NCI-H446 treated with DMSO at 0.1 percent for 48 hours (cell line): ENCODE measurements at places on chromosomes 7 and 10.

DNA sequence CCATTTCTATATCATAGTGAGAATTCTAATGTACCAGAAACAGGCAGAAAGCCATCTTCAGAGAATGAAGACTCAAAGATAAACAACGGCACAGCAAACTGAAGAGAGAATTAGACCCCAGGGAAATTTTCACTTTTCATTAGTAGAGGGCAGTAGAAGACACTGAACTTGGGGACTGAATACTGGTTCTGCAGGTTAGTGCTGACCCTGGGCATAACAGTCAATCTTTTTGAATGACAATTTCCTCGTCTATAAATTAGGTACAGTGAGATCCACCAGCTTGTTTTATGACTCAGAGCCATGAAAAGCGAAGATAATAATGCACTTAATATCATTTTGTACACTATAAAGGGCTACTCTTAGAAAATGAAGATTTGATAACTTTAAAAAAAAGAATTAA is 13.7 kb downstream of the FKBP14 start:
- no peak for DNase-seq

DNA sequence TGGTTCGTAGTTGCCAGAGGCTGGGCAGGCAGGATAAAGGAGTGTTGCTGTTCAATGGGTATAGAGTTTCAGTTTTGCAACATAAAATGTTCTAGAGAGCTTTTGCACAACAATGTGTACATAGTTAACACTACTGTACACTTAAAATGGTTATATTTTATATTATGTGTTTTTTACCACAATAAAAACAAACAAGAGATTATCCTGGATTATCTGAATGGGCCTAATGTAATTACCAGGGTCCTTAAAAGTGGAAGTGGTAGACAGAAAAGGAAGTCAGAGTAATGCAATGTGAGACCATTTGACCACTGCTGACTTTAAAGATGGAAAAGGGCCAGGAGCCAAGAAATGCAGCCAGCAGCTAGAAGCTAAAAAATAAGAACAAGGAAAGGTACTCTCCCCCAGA is 159.7 kb downstream of the SGMS1 start:
- DNase-seq, result no peak

GRCh38 chr10:86179153-86179524 is 187.5 kb downstream of the GRID1 start:
- no peak for DNase-seq

DNA sequence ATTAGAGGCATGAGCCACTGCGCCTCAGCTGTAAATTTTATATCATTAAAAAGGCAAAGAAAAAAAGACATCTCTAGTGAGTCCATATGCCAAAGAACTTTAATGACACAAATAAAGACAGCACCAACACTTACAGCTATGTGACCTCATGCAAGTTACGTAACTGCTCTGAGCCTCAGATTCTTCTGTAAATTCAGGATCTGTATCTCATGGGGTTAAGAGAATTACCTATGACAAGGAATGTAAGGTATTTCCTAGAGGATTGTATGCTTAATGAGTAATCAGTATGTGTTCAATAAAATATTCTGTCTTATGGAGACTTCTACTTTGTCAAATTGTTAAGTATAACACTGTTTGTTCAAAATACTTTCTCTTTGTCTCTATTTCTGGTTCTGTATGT is 274.0 kb upstream of the GLI3 start:
- no peak for DNase-seq

GRCh38 chr7:75649462-75649861 is 89.3 kb downstream of the HIP1 start:
- DNase-seq, result no peak

- DNase-seq, result no peak
Observed at GRCh38 chr10:110946496-110946895, 27.1 kb downstream of the SHOC2 start.

DNA sequence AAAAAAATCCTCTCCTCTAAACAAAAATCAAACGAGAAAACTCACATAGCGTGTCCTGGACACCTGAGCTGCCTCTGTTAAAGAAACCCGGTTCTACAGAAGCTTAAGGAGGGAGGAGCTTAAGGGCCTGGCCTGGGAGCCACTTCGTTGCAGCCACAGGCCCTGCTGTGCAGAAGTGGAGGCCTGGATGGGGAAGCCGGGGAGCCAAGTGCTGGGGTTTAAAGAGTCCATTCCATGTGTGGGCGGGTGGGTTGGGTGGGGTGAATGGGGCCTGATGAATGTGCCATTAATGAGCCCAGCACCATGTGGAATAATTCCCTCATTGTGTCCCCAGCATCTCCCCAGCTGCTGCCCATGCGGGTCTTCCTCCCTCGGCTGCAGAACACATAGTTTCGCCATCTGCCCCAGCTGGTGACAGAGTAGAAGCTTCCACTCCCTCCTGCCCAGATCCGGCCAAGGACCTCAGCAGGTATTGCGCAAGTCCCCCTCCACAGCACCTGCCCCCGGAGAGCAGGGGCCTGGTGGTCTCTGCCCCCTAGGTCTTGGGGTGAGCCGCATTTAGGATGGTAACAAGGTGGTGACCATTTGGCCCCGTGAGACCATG is 127.8 kb upstream of the BTBD16 start:
- no peak for DNase-seq

DNA sequence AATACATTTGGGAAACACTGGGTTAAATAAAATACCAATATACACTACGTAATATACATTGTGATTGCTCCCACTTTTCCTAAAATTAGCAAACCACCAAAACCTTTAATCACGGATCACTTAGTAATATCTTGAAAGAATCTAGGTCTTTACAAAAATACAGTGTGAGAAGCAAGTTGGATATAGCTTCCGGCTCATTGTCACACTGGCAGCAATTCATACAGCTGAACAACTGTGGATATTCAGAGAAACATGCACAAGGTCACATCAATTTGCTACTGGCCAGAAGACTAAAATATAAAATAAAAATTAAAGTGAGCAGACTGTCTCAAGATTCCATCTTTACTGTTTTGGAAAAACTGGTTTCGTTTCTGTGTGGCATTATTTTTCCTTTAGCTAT is 69.1 kb downstream of the ZNF438 start:
- DNase-seq, result no peak

DNA sequence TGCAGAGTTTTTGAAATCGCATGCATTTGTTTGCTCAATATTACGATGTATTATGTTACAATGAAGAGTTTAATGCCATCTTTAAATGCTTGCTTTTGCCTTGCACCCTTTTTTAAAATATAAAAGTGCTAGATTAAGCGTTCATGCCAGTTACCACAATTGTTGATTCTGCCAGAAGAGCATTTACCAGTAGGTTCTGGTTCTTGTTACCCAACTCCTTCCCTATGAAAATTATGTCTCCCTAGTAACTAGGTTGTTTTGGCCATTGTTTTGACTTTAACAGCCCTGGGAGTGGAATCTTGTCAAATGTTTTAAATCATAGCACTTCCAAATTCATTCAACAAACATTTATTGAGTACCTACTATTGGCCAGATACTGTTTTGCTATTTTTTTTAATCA is 32.8 kb upstream of the CDK14 start:
- no peak for DNase-seq

- DNase-seq, result no peak
Observed at GRCh38 chr7:88140947-88141346, 78.9 kb downstream of the SRI start.

- no peak for DNase-seq
Observed at GRCh38 chr10:99784727-99785441, 2.4 kb downstream of the ABCC2 start.

DNA sequence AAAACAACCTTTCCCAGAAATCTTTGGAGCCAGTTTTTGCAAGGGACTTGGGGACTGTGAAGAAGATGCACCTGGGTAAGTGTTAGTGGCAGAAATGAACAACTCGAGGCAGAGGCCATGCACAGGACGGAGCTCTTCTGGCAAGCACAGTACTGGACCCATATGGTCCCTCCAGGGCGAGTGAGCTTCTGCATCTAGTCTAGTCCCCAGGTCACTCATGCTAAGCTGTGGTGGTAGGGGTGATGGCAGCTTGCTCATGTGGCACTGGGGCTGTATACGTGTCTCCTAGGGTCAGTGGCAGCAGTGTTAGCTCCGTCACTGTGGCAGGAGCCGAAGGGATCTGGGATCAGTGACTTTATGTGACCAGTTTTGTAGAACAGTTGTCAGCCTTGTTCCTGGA is 9.3 kb upstream of the LRRC61 start:
- DNase-seq, result no peak

- no peak for DNase-seq
Observed at GRCh38 chr7:44819292-44819691, 22.8 kb downstream of the PPIA start.
